ENCODE measurements at places on chromosomes 2 and 18. TPM values are rescaled to one million over a fixed set of nuclear protein-coding genes. Genes with fewer than 3 reads are reported as not detected.

The IMPA2 gene
- total RNA-seq = 12.0 TPM

The CYTIP gene
- total RNA-seq = 755 TPM

DNA sequence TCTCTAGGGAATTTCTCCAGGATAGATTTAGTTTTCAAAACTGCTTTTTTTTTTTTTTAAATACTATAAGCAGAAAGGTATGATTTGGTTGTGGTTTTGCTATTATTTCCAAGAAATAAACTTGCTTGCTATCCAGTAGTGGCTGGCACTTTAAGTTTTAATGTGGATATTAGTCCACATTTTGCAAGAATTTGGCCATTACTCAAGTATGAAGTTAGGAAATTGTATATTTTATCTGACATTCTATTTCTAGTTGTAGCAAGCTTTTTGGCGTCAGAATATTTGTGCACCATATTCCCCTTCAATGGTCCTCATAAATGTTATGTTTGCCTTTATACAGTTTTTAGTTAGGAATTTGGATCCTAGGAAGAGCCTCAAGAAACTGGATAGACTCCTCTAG is 226.3 kb downstream of the ZNF521 start:
- no peak for DNase-seq

GRCh38 chr18:26909599-26910290 is 44.2 kb upstream of the AQP4 start:
- DNase-seq = no peak

- no peak for DNase-seq
Measured at GRCh38 chr2:27010139-27010538, 22.6 kb upstream of the TMEM214 start.

DNA sequence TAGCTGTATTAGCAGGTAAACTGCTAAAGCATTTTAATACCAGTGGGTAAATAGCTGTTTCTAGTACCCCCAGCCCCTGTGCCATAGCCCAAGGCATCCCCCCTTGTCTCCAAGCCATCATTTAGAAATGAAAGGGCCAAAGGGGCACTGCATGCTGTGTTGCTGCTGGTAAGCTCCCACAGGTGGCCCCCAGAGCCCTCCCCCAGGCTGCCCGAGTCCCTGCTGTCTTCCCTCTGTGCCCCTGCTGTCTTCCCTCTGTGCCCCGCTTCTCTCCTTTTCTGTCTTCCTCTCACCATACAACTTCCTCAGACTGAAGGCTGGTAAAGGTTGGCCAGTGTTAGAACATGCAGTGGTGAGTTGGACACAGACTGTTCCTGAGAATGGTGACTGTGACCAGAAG is 42.1 kb downstream of the ZAP70 start:
- no peak for DNase-seq

DNA sequence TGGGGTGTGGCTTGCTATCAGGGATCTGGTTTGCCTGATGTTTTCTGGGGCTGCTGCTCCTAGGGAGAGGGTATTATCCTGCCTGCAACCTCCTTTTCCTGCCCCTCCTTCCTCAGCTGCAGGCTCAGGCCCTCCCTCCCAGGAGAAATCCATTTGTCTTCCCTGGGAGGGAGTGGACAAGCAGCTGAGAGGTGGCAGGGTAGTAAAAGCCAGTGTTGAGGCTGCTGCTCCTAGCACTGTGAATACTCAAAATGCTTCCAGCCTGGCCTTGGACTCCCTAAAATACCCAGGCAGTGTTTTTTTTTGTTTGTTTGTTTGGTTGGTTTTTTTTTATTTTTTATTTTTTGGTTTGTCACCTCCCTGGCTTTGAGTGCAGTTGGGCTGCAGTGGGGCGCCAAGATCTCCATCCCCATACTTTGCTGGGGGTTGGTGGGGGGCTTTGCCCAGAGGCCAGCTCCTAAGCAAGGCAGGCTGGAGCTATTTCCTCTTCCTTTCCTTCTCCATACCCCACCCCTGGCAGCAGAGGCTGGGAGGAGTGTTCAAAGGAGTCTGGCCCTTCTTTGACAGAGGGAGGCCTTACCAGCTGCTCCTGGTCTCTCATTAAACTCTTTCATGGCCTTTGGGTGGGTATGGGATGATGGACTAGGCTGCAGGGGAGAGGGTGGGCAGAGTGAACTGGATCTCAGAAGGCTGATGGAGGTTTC is 13.6 kb downstream of the HOXD3 start:
- DNase-seq = no peak

The CHRND gene
- not detected for total RNA-seq

DNA sequence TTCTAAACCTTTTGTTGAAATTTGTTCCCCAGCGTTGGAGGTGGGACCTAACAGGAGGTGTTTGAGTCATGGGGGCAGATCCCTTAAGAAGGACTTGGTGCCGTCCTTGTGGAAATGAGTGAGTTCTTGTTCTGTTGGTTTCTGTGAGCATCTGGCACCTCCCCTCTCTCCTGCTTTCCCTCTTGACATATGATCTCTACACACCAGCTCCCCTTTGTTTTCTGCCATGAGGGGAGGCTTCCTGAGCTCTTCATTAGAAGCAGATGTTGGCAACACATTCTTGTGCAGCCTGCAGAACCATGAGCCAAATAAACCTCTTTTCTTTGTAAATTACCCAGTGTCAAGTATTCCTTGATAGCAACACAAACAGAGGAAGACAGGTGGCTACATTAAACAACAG is 23.8 kb downstream of the NABP1 start:
- DNase-seq = no peak

GRCh38 chr2:217938036-217938435 is 64.8 kb downstream of the TNS1 start:
- no peak for DNase-seq

The CNTNAP5 gene
- total RNA-seq = not detected

- DNase-seq = no peak
Measured at GRCh38 chr18:63953811-63954210, 4.7 kb downstream of the HMSD start.

GRCh38 chr18:24868760-24869237 is 408.4 kb downstream of the HRH4 start:
- DNase-seq = no peak

The IL1F10 gene
- not detected for total RNA-seq

GRCh38 chr2:100802066-100802465 is 17.9 kb upstream of the NPAS2 start:
- DNase-seq = no peak

DNA sequence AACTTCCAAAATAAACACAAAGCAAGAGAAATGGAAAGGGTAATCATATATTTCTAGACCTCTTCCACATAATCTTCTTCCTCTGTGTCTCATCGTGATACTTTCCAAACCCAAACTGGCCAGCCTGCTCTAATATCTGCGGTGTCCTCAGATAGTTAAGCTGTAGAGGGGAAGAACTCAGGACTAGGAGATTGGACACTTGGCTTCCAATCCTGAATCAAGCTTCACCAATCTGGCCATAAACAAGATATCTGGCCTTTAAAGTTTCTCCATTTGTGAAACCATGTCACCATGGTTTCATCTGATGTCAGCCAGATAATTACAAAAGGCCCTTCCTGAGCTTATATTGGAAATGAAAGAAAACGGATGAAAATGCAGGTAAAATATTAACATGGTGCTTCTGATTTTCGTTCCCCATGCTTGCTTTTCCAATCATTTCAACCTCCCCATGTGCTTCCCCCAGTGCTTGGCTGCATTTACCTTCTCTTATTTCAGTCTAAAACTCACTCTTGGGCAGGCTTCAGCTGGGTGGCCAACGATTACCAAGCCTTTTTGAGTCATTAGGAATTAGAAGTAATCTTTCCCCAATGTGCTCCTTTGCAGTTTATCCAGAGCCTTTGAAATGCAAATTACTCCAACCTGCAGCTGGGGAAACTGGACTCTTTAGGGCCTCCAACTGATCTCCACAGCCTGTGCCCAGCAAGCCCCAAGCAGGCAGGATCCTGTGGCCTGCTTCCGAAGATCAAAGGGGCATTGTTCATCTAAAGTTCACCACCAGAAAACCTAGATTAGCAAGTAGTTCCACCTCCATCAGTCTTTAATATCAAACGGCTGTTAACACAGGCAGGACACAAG is 44.5 kb upstream of the MYCN start:
- DNase-seq = no peak

DNA sequence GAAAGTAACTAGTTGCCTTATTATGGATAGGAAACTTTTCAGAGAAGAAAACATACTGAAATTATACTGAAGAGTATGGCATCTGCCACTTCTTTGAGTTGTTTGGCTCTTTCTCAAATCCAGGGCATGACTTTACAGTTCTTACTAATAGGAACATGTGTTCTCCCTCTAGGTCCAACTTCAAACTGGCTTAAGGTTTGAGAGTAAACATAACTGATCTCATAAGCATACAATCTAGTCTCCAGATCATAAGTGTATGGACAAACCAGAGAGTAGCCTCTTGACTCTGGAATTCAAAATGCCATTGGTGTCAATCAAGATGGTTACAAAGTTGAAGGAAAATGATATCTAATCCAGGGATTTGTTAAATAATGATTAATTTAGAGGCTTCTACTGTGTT is 101.5 kb downstream of the NYAP2 start:
- no peak for DNase-seq

DNA sequence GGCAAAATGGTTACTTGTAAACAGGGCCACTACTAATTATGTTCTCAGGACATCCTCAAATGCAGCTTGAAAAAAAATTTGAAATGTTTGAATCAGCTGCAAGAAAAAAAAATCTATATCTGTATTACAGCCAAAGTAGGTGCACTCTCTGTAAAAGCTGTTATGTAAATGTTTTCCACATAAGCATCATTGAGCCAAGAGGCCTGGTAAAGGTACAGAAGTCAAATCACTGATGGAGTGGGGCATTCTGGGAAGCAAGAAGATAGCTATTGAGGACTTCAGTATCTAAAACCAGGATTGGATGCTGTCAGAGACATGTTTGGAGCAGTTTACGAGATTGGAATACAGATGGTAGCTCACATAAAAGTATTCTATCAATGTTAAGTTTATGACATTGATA is 80.3 kb downstream of the MAPRE2 start:
- no peak for DNase-seq

The PDCL3 gene
- total RNA-seq = 22.6 TPM

DNA sequence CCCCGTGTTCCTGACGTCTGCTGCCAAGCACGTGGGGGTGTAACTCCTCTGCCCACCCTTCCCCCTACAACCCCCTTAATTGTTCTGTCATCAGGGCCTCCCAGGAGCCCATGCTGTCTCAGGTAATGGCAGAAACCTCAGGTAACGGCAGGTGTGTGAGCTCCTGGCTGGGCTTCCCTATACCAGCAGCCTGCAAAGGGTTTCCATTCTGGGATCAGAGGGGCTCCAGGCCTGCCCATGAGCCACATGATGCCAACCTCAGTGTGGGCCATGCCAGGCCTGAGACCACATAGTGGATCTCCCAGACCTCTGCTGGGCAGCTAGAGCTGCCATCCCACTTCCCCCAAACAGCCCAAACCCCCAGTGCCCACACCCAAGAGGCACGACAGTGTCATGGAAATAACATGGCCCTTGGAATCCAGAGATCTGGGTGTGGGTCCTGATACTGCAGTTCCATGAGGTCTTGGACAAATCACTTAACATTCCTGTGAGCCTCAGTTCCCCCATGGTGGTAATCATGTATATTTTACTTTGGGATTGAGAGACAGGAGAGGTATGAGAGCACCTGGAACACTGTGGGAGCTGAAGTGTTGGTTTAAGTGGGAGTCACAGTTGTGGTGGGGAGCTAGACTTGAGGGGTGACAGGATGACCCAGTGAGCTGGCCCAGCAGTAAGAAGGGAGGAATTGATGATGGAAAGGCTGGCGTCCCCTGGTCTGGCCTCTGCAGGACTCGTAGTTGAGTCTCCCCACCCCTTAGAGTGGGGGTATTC is 59.6 kb downstream of the ATOH8 start:
- DNase-seq = no peak
